Muscle of arm (tissue), 14 donors: ENCODE measurements at places on chromosomes 3 and 15. TPM values are rescaled to one million over a fixed set of nuclear protein-coding genes. Genes with fewer than 3 reads are reported as not detected.

- no peak for DNase-seq
Observed at GRCh38 chr3:151974067-151974466, 100.6 kb downstream of the SUCNR1 start.

DNA sequence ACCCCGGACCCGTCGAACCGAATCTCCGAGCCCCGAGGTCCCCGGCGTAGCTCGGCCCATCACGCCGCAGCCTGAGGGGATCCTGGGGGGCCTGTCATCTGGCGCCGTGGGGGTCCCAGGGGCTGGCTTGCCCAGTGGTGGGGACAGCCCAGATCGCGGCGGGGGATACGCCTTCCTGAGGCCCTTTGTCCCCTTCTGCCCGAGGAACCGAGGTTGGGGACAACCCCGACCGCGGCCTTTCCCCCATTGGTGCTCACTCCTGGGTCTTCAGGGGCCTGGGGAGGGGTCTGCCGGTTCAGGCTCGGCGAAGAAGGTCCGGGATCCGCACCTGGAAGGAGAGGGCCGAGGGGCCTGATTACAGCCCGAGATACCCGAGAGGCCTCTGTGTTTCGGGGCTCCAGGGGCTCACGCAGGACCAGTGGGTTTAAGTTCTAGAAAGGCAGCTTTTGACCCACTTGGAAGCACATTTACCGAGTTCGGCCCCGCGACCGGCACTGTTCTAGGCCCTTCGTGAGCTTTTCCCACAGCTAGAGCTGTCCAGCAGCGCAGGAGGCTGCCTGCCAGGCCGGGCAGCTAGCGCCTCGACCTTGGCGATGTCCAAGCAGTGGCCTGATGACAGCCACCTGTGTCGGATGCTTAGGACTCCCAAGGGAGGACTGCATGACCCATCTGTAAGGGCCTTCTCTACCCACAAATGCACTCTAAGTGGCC is 504 bp downstream of the ABHD2 start:
- peak; percentile 18 for DNase-seq

DNA sequence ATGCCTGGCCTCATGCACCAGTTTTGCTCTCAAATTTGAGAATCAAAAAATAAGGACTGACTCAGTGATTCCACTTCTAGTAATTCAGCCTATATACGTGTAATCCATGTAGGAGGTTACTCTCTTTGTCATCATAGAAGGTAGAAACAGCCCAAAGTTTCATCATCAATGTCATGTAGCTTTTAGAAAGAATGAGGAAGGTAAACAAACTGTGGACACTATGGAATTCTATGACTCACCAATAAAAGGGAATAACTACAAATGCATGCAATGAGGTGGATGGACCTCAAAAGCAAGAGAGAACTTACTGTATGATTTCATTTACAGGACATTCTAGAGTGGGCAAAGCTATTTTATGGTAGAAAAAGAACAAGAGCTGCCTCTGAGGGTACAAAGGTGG is 93.2 kb upstream of the LRIG1 start:
- DNase-seq = no peak

- no peak for DNase-seq
Observed at GRCh38 chr3:114450008-114450596, 156.3 kb downstream of the TIGIT start.

Gene GRM2
- polyA plus RNA-seq = 0.22 TPM

Gene CCR9
- polyA plus RNA-seq = not detected
